Foreskin keratinocyte (primary cell): ENCODE measurements at places on chromosomes 7 and 10.
A peak's percentile ranks its signal among the peaks of the same experiment; 100 is the strongest.

- no peak for DNase-seq
These were observed 242.3 kb upstream of the AOAH start for GRCh38 chr7:36966636-36967035.

DNA sequence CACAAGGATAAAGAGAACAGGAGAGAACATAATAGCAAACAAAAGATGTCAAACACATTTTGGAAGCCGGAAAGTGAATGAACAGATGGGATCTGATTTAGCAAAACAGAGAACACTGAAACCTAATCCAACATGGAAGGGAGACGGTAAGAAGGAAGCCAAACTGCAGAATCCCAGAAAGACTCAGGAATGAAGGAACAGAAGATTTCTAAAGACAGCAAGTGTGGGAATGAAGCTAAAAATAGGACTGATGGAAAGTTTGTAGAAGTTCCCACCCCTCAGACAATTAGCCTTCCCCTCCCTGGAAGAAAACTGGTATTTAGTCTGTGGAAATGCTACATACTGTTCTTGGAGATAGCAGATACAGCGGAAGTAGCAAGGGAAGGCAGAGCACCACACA is 40.8 kb downstream of the SLC16A12 start:
- DNase-seq = no peak

DNA sequence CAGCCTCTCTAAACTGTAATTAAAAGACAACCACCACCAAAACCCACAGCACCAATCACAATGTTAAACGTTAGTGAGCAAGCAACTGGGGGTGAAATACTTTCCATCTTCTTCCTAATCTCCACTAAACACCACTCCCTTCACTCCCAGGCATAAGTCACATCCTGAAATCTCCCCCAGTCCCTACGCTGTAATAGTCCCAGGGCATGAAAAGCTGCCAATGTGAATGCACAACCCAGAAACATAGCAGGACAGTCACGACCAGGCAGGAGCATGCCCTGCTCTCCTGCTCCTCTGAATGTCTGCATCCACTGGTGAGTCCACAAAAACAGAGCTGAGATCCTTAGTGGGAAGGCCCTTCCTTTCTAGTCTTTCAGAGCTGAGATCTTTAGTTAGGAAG is 288.9 kb downstream of the PARD3 start:
- peak; percentile 79 for DNase-seq

DNA sequence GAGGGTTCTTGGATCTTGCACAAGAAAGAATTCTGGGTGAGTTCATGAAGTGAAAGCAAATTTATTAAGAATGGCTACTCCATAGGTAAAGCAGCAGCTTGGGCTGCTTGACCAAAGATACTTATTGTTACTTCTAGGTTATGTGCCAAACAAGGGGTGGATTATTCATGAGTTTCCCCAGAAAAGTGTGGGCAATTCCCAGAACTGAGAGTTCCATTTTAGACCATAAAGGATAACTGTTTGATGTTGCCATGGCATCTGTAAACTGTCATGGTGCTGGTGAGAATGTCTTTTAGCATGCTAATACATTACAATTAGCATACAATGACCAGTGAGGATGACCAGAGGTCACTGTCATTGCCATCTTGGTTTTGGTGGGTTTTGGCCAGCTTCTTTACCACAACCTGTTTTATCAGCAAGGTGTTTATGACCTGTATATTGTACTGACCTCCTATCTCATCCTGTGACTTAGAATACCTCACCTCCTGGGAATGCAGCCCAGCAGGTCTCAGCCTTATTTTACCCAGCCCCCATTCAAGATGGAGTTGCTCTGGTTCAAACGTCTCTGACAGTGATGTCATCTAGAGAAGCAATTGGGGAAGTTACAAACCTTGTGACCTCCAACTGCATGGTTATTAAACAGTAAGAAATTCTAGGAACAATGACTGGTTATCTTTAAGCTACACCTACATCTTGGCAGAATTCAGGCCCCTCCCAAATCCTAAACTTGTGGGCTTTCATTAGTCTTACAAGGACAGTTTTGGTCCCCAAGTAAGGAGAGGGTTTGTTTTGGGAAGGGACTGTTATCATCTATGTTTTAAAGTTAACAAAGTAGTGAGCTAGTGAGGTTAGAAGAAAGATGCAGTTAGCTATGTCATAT is 48.0 kb upstream of the INHBA start:
- DNase-seq = peak; percentile 39

- peak; percentile 56 for DNase-seq
These were observed 509.9 kb downstream of the PARD3 start for GRCh38 chr10:34305189-34305588.

- DNase-seq = no peak
These were observed 820 bp upstream of the NRG3 start for GRCh38 chr10:81873932-81874816.

- no peak for DNase-seq
These were observed 2.9 kb upstream of the MIOS start for GRCh38 chr7:7563813-7564212.
